Amygdala (tissue), 56 donors: ENCODE measurements at places on chromosomes 3 and 15.

DNA sequence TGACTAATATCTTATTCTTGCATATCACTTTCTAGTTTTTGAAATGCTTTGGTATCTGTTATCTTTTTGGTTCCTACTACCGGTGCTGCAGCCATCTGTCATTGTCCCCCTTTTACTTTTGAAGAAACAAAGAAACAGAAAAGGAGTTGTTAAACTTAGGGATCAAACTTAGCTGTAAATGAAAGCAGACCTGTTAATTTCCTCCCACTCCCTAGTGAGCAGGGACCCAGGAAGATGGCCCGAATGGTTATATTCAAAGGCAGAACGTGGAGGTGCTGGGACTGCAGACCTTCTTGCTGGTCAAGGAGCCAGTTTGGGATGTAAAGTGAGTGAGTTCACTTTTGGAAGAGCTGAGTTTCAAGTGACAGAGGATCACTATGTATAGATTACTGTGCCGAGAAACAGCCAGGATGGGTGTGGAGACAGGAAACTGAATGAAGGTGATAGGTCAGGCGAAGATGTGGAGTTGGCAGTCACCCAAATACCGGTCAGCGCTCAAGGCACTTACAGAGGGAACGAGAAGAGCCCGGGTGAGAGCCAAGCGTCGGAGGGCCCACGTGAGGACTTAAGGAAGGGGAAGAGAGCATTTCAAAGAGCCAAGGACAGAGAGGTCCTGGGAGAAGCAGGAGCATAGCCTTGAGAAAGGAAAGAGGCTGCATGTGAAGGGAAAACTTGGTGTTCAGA is 20.1 kb downstream of the KBTBD8 start:
- no peak for DNase-seq

DNA sequence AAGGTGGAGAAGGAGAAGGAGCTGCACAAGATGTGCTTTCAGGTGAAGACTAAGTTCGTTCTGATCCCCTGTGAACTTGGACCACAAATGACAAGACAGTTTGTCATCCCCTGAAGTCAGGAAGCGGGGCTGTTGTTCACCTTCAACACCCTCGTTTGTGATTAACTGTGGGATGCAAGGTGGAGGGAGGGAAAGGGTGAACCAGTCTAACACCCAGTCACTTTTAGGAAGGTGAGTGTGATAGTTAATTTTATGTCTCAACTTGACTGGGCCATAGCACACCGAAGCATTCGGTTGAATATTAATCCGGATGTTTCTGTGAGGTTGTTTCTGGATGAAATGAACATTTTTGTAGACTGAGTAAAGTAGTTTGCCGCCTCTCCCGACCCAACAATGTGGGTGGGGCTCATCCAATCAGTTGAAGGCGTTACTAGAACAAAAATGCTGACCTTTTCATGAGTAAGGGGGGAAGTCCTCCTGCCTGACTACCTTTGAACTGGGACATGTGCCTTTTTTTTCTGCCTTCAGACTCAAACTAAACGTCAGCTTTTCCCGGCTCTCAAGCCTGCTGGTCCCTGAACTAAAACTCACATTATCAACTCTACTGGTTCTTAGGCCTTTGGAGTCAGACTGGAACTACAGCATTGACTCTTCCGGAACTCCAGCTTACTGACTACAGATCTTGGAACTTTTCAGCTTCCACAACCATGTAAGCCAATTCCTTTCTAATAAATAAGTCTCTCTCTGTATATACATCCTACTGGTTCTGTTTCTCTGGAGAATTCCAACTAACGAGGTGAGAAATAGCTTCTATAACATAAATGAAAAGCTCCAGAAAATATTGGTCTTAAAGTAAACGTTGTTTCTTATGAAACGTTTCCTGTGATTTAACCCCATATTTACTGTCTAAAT is 264.0 kb upstream of the SLITRK3 start:
- no peak for DNase-seq

- no peak for DNase-seq
These were observed 806 bp downstream of the GOLM2 start for GRCh38 chr15:44289259-44289790.

- DNase-seq: peak; percentile 6
These were observed 24.1 kb upstream of the OR5K4 start for GRCh38 chr3:98329392-98330124.

GRCh38 chr3:46076606-46077005 is 49.3 kb upstream of the XCR1 start:
- no peak for DNase-seq
